ENCODE measurements at places on chromosomes 5 and 9.

DNA sequence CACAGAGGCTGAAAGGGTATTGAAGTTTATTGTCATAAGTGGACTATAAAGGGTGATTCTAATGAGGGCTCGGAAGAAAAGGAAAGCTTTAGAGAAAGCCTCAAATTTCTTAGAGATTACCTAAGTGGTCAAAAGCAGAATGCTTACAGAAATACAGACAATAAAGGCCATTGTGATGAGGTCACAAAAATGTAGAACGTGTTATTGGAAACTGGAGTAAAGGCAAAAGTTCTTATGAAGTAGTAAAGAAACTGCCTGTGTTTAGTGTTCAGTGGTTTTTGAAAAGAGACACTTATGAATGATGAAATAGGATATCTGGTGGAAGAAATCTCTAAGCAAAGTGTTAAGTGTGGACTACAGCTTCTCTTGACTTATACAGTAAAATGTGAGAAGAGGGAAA lies 726.9 kb downstream of the DNAH5 start:
- no peak for DNase-seq

GRCh38 chr5:56490971-56491468 lies 257.9 kb upstream of the ANKRD55 start:
- no peak for DNase-seq

DNA sequence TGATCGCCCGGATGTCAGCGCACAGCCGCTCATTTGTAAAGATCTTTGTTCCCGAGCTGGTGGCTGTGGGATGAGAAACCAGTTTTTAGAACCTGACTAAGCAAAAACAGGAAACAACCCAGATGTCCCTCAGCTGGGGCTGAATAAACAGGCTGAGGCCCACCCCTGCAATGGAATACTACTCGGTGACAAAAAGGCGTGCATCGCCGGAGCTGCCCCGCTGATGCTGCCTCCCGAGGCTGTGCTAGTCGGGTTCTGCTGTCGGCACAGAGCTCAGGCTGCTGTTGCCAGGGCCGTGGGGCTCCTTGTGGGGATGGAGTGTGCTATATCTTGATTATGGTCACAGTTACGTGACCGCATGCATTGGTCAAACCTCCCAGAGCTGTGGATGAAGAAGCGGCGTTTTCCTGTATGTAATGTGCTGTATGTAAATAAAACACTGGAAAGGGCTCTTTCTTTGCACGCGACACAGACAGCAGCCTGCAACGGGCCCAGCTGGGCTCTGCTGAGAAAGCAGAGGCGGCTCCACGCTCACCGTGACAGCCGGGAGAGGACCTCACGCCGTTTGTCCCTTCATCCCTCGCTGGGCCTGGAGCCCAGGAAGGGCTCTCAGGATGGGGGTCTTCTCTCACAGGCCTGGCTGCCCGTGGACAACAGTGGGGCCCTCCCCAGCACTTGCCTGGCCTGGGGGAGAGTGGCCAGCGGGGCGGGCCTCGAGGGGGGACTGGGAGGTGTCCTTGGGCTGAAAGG lies 51.5 kb upstream of the RNU6ATAC start:
- no peak for DNase-seq

GRCh38 chr9:78486661-78487060 lies 189.7 kb downstream of the PSAT1 start:
- DNase-seq, result no peak

- DNase-seq, result no peak
Measured at GRCh38 chr5:111930449-111930848, 173.5 kb upstream of the NREP start.

DNA sequence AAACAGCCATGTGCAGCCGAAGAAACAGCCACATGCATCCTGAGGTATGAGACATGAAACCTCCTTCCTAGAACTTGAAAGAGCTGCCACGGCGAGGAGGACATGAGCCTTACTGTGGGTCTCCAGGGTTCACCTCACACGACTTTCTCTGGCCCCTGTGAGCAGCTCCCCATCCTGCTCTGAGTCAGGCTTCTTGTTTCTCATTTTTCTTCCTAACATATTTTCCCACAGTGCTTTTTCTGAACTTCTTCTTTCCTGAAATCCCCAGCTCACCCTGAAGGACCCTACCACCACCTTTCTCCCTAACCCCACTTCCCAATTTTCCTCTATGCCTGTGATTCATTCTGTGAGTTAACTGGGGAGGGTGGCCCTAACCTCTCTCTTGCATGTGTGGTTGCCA lies 33.7 kb upstream of the ADRB2 start:
- DNase-seq, result no peak

DNA sequence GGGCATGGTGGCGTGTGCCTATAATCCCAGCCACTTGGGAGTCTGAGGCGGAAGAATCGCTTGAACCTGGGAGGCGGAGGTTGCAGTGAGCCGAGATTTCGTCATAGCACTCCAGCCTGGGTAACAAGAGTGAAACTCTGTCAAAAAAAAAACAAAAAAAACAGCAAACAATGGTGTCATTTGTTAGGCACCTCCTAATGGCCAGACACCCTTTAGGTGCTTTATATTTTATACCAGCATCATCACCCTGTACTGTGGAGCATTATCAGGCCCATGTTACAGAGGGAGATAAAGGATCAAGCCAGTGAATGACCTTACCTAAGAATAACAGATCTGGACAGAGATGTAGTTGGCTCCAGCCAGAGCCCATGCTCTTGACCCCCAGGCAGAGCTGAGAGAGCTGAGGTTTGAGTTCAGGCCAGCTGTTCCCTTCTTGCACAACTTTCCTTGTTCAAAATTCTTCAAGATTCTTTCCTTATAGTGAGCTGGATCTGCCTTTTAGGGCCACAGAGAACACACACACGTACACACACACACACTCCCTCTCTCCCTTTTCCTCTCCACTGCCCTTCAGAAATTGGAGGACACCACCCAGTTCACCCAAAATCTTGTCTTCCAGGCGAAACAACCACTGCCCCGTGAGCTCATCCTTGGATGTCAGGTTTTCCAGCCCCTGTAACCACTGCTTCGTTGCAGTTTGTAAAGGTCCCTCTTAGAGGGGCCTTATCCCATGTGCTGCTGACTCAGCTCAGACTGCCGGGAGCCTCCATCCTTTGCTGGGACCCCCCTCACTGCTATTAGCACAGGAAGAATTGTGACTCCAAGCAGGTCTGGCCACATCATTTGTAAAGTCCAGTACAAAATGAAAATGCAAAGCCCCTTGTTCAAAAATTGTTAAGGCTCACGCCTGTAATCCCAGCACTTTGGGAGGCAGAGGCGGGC lies 10.4 kb upstream of the PTGES start:
- DNase-seq, result no peak

GRCh38 chr5:128193665-128194390 lies 110.3 kb downstream of the SLC12A2 start:
- no peak for DNase-seq

DNA sequence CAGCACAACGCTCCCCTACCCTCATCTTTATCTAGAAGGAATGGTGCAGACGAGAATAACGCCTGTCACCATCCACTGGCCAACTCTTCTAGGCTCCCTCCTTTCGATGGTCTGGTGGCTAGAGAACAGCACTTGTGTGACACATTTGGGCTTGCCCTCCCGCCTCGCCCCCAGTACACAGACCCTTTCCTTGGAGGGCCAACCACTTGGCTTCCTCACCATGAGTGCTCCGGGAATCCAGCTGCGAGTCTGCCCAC lies 1.4 kb downstream of the GNAQ start:
- no peak for DNase-seq

- no peak for DNase-seq
Measured at GRCh38 chr5:170907758-170908157, 45.9 kb downstream of the RANBP17 start.

DNA sequence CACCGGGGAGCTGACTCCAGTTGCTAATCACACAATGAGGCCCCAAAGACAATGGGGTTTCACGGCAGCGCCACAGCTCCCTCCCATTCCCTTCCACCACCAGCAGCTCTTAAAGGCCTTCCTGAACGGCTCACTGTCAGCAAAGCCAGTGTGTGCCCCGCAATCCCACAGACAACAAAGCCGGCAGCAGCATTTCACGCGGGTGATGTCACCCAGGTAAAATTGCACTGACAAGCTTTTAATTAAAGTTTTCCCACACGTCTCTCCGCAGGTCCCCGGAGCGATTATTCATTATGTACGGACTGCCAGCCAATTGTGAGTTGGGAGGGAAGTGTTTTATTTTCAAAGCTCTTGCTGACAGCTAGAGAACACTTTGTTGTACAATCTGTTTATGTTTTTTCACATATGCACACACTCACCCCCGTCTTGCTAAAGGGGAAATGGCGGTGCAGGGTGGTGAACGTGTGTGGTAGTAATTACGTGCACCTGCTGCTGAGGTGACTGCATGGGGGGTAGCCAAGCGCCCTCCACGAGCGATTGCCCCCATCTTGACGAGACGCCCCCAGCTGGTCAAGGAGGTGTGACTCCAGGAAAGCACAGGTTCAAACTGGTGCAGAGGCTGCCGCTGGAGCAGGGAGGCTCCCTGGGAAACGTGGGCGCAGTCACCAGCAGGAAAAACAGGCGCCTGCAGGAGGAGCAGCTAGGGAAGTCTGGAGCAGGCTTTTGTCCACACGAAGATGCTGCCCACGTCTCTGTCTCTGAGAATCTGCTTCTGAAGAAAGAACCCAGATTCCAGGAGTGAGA lies 65.0 kb downstream of the IRX2 start:
- DNase-seq, result no peak

GRCh38 chr9:87579781-87580541 lies 82.3 kb downstream of the DAPK1 start:
- DNase-seq, result no peak

DNA sequence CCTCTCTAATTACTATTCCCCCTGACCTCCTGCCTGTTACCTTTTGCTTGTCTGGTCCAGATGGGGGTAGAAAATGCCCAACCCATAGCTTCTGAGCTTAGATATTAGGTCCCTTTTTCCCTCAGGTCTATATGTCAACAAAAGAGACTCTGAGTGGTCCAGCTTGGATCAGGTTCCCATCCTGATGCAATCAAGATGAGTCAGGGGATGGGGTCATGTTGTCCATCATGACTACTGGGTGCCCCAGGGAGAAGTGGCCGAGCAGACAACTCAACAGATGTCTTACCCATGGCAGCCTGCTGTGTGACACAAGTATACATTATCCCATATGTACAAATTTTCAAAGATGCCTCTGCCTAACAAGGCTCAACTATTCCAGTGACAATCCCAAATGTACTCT lies 9.1 kb upstream of the ANKH start:
- DNase-seq, result no peak

All from mesothelial cell of epicardium (in vitro differentiated cells).